Vagina (tissue), 2 donors: ENCODE measurements at places on chromosomes 1 and 21.

DNA sequence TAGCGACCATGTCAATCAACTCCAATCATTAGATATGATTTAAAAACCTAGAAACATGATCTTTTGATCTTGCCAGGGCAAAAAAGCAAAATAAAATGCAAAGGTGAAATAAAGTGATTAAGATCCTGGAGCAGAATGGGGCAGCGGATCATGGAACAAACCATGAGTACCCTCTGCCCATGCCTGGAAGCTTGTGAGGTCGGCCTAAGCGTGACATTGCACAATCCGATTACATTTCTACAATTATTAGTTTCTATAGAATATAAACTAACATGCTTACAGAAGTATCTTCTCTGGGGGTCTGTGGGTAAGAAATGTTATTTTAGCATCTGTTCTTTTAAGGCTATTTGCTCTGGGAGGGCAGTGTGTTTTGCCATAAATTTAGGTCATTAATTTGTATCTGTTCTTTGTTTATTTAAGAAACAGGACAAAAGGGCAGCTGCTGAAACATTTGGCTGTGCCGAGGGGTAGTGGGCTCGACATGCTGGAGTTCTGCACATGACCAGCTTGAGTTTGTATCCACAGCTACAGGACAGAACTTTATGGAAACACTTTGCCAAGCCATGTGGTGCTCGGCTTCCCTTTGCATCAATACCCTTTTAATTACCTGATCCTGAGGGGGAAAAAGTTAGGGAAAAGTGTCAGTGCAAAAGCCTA lies 55.9 kb downstream of the ZBTB18 start:
- H3K27ac ChIP-seq = no peak overlapping the region
- H3K4me1 ChIP-seq = no peaks in the 10 kb centered on the region
- DNase-seq = no peak
- no peak overlapping the region for H3K4me3 ChIP-seq

- no peaks in the 10 kb centered on the region for H3K36me3 ChIP-seq
- no peaks in the 10 kb centered on the region for H3K27me3 ChIP-seq
Observed at GRCh38 chr1:26991310-26992116, 2.0 kb upstream of the TRNP1 start.

- H3K36me3 ChIP-seq = no peaks in the 10 kb centered on the region
- DNase-seq = no peak
- peak overlapping the region; percentile 2 for H3K27ac ChIP-seq
- no peaks in the 10 kb centered on the region for H3K4me1 ChIP-seq
- peak overlapping the region; percentile 13 for H3K4me3 ChIP-seq
- no peaks in the 10 kb centered on the region for H3K27me3 ChIP-seq
Observed at GRCh38 chr1:64019818-64020217, 183.6 kb upstream of the UBE2U start.

- no peak overlapping the region for H3K27ac ChIP-seq
- DNase-seq = no peak
- no peak overlapping the region for H3K4me3 ChIP-seq
- no peaks in the 10 kb centered on the region for H3K27me3 ChIP-seq
- no peaks in the 10 kb centered on the region for H3K36me3 ChIP-seq
- no peaks in the 10 kb centered on the region for H3K4me1 ChIP-seq
Observed at GRCh38 chr1:85168884-85169283, 31.9 kb downstream of the SYDE2 start.

DNA sequence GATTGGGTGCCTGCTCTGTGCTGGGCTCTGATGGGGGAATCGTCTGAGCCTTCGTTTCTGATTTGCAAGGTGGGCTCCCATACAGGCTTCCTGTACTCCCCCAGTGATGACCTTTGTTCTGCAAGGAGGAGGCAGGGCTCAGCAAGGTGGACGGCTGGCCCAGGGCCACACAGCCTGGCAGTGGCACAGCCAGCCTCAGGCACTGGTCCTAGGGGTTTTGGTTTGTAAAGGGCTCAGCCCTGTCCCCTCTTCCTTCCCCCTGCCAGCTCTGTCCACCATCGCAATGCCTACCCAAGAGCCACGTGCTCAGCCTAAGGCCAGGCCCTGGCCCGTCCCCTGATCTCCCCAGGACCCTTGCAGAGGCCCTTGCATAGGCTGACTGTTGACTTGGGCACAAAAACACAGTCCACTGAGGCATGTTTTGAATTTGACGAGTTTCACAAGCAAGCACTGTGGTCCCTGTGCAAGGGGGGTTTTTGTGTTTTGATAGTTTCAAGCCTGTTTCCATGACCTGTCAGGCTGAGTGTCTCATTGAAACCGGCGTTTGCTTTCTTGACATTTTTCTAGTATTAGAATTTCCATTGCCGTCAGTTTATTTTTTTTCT lies 39.5 kb upstream of the TNFRSF1B start:
- peaks cover 32% of the 10 kb centered on the region for H3K4me1 ChIP-seq
- H3K4me3 ChIP-seq = no peak overlapping the region
- no peak for DNase-seq
- H3K36me3 ChIP-seq = no peaks in the 10 kb centered on the region
- H3K27ac ChIP-seq = no peak overlapping the region

DNA sequence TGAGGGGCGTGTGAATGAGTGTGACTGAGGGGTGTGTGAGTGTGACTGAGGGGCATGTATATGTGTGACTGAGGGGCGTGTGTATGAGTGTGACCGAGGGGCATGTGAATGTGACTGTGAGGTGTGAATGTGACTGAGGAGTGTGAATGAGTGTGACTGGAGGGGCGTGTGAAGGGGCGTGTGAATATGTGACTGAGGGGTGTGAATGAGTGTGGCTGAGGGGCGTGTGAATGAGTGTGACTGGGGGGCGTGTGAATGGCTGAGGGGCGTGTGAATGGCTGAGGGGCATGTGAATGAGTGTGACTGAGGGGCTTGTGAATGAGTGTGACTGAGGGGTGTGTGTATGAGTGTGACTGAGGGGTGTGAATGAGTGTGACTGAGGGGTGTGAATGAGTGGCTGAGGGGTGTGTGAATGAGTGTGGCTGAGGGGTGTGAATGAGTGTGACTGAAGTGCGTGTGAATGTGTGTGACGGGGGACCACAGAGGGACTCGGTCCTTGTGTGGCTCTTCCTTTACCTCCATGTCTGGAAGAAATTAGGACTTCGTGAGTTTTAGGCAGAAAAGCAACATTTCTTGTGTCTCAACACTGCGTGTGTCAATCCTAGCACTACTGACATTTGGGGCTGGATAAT lies 105.8 kb downstream of the GLIS1 start:
- no peaks in the 10 kb centered on the region for H3K36me3 ChIP-seq
- H3K27me3 ChIP-seq = no peaks in the 10 kb centered on the region
- H3K27ac ChIP-seq = no peak overlapping the region
- H3K4me3 ChIP-seq = no peak overlapping the region
- peak; percentile 69 for DNase-seq

- H3K27me3 ChIP-seq = no peaks in the 10 kb centered on the region
- no peak overlapping the region for H3K4me3 ChIP-seq
- no peak overlapping the region for H3K27ac ChIP-seq
- no peaks in the 10 kb centered on the region for H3K4me1 ChIP-seq
- H3K36me3 ChIP-seq = no peaks in the 10 kb centered on the region
Observed at GRCh38 chr21:28489821-28490350, 502.8 kb downstream of the LTN1 start.

DNA sequence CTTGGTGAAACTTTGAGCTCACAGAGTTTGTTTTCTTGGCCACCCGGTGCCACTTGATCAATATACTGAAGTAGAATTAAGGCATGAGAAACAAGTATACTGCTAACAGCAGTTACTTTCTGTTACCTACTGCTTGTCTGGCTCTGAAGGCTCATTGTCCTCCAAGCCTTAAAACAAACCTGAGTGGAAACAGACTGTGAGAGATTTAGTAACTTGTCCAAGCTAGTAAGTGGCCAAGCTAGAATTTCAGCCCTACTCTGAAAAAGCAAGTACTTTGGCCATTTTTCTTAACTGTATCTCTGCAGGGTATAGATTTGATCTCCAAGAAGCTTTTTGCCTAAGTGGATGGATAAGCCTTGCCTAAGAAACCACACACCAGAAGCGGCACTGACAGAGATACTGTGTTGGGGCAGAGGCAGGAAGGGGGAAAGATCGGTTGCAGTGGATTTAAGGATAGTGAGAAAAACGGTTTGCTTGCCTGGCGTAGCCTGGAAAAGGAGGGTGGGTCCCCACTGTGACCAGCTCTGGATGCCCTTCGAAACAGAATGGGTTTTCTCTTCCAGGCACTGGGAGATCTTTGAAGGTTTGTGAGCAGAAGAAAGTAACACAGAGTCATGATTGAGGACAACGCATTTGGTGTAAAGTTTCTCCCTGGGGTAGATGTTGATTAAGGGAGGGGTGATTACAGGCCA lies 2.1 kb upstream of the MACO1 start:
- no peak overlapping the region for H3K27ac ChIP-seq
- no peaks in the 10 kb centered on the region for H3K36me3 ChIP-seq
- no peaks in the 10 kb centered on the region for H3K27me3 ChIP-seq
- no peak for DNase-seq
- peaks cover 29% of the 10 kb centered on the region for H3K4me1 ChIP-seq

DNA sequence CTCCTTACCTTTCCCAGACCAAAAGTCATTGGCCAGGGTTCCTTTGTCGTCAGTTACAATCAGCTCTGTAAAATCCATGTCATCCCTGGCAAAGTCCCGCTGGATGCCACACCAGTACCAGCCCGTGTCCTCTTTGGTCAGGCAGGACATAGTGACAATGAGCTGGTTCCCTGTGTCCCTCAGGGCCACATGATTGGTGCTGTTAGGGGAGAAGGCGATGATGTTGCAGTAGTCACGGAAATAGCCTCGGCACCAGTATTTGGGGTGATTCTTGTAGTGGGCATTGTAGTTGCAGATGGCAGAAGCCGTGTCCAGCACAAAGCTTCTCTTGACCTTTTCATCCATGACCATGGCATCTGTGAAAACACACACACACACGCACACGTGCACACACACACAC lies 14.8 kb downstream of the ADORA3 start:
- H3K4me3 ChIP-seq = no peak overlapping the region
- no peak overlapping the region for H3K27ac ChIP-seq
- no peaks in the 10 kb centered on the region for H3K27me3 ChIP-seq
- no peak for DNase-seq
- no peaks in the 10 kb centered on the region for H3K4me1 ChIP-seq

DNA sequence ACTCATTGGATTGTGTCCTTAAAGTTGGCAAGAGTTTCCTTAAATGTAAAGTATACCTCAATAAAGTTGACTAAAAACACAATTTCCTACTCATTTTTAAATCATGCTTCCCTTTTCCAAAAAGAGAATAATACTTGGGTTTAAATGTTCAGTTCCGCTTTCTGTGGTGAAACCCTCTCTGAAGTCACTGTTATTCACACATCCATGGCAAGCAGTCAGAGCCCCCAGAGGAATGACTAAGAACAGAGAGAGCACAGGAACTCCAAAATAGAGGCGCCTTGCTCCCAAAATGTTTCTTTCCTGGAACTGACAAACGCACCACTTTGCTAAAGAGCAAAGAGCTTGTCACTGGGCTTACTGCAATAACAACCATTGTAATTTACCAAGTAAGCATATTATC lies 142.5 kb downstream of the TIAM1 start:
- no peak overlapping the region for H3K4me3 ChIP-seq
- H3K4me1 ChIP-seq = no peaks in the 10 kb centered on the region
- no peaks in the 10 kb centered on the region for H3K36me3 ChIP-seq
- no peaks in the 10 kb centered on the region for H3K27me3 ChIP-seq
- DNase-seq = no peak

GRCh38 chr1:169120066-169120465 lies 13.6 kb downstream of the ATP1B1 start:
- H3K4me3 ChIP-seq = no peak overlapping the region
- H3K27me3 ChIP-seq = no peaks in the 10 kb centered on the region
- peaks cover 10% of the 10 kb centered on the region for H3K4me1 ChIP-seq
- H3K36me3 ChIP-seq = no peaks in the 10 kb centered on the region
- DNase-seq = no peak

DNA sequence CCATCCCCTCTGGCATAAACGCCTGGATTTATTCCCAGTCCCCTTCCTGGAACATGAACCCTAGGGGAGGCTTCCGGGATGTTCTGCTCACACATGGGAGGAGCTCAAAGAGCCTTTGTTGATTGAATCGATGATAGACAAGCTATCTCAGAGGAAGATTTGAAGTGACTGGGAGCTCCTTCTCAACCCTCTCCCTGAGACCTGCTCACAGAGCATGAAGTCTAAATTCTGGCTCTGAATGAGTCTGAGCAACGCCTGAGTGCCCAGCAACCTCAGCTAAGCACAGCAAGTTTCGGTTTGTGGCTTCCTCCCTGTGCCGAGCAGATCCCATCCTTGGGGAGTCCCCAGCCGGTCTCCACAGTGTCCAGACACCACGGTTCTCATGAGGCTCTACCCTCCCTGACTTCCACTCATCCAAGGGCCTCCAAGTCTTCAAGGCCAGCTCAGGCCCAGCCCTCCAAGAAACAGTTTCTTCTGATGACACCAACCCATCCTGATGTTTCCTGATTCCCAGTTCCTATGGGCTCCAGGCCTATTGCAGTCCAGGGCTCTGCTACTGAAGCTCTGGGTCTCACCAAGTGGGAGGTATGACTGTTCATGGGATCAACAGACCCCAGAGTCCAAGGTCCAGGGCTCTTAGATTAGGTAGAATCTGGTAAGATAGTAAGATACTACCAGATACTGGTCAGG lies 190.8 kb downstream of the DYRK1A start:
- H3K4me3 ChIP-seq = no peak overlapping the region
- H3K36me3 ChIP-seq = no peaks in the 10 kb centered on the region
- H3K4me1 ChIP-seq = no peaks in the 10 kb centered on the region
- DNase-seq = peak; percentile 65
- no peak overlapping the region for H3K27ac ChIP-seq
- no peaks in the 10 kb centered on the region for H3K27me3 ChIP-seq

DNA sequence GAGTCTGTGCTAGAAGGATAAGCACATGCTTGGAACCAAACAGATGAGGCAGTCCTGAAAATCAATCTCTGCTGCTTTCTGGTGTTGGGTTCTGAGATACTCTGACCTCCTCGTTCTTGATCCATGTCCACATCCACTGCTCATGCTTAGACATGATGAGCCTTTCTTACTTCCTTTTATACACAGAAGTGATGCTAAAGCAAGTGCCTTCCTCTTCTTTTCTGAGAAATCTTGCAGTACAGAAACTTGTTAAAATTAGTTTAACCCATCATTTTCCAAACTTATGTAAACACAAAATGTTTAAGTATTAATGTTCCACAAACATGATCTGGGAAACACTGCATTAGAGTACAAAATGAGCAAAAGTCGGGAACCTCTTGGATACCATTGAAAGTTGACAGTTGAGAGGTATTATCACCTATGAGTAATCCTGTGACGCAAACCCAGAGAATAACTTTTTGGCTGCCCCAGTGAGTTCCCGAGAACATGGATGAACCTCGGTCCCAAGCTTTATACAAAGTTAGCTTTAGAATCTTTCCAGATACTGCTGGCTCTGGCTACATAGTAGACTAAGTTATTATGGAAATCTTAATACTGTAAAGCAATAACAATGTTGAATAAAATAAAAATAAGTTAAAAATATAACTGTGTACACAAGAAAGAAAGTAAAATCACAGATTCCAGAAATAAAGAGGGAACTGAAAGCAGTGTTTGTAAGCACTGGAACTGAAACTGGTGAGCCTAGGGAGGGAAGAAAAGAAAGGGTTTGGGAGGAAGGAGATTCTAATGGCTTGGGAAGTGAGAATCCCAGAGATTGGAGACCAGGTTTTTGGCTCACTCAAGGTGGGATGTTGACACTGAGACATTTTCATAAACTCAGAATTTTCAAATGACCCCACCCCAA lies 429.3 kb upstream of the RUNX1 start:
- no peak overlapping the region for H3K27ac ChIP-seq
- no peak for DNase-seq
- peaks cover 12% of the 10 kb centered on the region for H3K4me1 ChIP-seq
- H3K27me3 ChIP-seq = no peaks in the 10 kb centered on the region
- no peak overlapping the region for H3K4me3 ChIP-seq

GRCh38 chr1:58003988-58004387 lies 542.5 kb downstream of the OMA1 start:
- no peak overlapping the region for H3K4me3 ChIP-seq
- no peaks in the 10 kb centered on the region for H3K4me1 ChIP-seq
- no peak for DNase-seq
- H3K27me3 ChIP-seq = no peaks in the 10 kb centered on the region
